ENCODE measurements at places on chromosomes 1 and 21.

DNA sequence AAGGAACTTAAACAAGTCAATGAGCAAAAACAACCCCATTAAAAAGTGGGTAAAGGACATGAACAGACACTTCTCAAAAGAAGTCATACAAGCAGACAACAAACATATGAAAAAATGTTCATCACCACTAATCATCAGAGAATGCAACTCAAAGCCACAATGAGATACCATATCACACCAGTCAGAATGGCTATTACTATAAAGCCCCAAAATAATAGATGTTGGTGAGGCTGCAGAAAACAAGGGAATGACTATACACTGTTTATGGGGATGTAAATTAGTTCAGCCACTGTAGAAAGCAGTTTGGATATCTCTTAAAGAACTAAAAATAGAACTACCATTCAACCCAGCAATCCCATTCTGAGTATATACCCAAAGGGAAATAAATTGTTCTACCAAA is 51.2 kb downstream of the MRPL39 start:
- no peaks in the 10 kb centered on the region for H3K36me3 ChIP-seq
- DNase-seq: no peak
- H3K4me1 ChIP-seq: no peaks in the 10 kb centered on the region
- no peak overlapping the region for H3K4me3 ChIP-seq
- no peak overlapping the region for H3K27ac ChIP-seq

- no peak overlapping the region for H3K4me3 ChIP-seq
- no peak for DNase-seq
- H3K27ac ChIP-seq: no peak overlapping the region
- peaks cover 2% of the 10 kb centered on the region for H3K4me1 ChIP-seq
- H3K27me3 ChIP-seq: no peaks in the 10 kb centered on the region
These were observed 86.8 kb upstream of the PLPPR4 start for GRCh38 chr1:99177465-99177864.

GRCh38 chr1:171109966-171110365 is 19.3 kb downstream of the FMO3 start:
- peaks cover 9% of the 10 kb centered on the region for H3K27me3 ChIP-seq
- H3K4me3 ChIP-seq: no peak overlapping the region
- no peak overlapping the region for H3K27ac ChIP-seq
- H3K4me1 ChIP-seq: no peaks in the 10 kb centered on the region
- H3K36me3 ChIP-seq: no peaks in the 10 kb centered on the region

- no peaks in the 10 kb centered on the region for H3K27me3 ChIP-seq
- no peak overlapping the region for H3K4me3 ChIP-seq
- H3K27ac ChIP-seq: no peak overlapping the region
- no peak for DNase-seq
- H3K36me3 ChIP-seq: no peaks in the 10 kb centered on the region
These were observed 3.3 kb downstream of the POGZ start for GRCh38 chr1:151455966-151456365.

DNA sequence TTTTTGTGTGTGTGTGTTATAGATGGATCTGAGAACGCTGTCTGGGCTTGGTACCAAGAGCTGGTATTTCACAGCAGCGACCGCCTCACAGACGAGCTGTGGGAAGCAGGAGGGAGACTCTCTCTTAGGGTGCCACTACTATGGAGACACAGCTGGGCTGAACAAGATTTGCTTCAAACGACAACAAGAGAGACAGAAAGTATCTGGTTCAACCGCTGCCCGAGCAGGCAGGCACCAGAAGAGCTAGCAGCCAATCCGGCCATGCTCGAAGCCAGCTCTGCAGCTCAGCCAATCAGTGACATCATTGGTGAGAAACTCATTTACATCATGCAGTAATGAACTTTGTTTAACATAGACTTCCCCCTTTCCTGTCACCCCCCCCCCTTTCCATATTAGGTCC is 341.3 kb downstream of the USP25 start:
- no peaks in the 10 kb centered on the region for H3K4me1 ChIP-seq
- no peaks in the 10 kb centered on the region for H3K27me3 ChIP-seq
- no peak overlapping the region for H3K27ac ChIP-seq
- DNase-seq: no peak
- H3K4me3 ChIP-seq: no peak overlapping the region

GRCh38 chr1:25006770-25007169 is 76.7 kb upstream of the RUNX3 start:
- H3K27ac ChIP-seq: no peak overlapping the region
- peaks cover 7% of the 10 kb centered on the region for H3K4me1 ChIP-seq
- no peak overlapping the region for H3K4me3 ChIP-seq
- no peaks in the 10 kb centered on the region for H3K27me3 ChIP-seq
- H3K36me3 ChIP-seq: no peaks in the 10 kb centered on the region
- DNase-seq: no peak

DNA sequence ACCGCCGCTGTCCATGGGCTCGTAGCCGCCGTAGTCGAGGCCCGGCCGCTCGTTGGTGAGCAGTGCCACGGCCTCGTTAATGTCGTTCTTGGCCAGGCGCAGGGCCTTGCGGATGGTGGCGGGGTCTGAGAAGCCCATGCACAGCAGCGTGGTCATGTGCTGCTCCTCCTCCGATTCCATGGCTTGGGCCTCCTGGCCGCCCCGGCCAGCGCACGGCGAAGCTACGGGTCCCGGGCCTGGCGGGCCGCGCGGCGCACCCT is 300 bp downstream of the USP24 start:
- H3K27ac ChIP-seq: peak overlapping the region; percentile 90
- H3K36me3 ChIP-seq: no peaks in the 10 kb centered on the region

- no peak overlapping the region for H3K4me3 ChIP-seq
- no peaks in the 10 kb centered on the region for H3K27me3 ChIP-seq
- DNase-seq: no peak
- no peaks in the 10 kb centered on the region for H3K36me3 ChIP-seq
- H3K27ac ChIP-seq: no peak overlapping the region
- peaks cover 25% of the 10 kb centered on the region for H3K4me1 ChIP-seq
These were observed 23.3 kb upstream of the ACBD6 start for GRCh38 chr1:180525715-180526039.

GRCh38 chr1:33577663-33578062 is 105.2 kb downstream of the ZSCAN20 start:
- H3K27me3 ChIP-seq: peaks cover 12% of the 10 kb centered on the region
- no peak overlapping the region for H3K4me3 ChIP-seq
- DNase-seq: no peak
- H3K27ac ChIP-seq: no peak overlapping the region
- H3K4me1 ChIP-seq: no peaks in the 10 kb centered on the region

- DNase-seq: no peak
- H3K27ac ChIP-seq: no peak overlapping the region
- H3K4me3 ChIP-seq: no peak overlapping the region
- H3K36me3 ChIP-seq: no peaks in the 10 kb centered on the region
- no peaks in the 10 kb centered on the region for H3K27me3 ChIP-seq
- peaks cover 3% of the 10 kb centered on the region for H3K4me1 ChIP-seq
These were observed 17.0 kb downstream of the TRAF5 start for GRCh38 chr1:211343607-211344006.

DNA sequence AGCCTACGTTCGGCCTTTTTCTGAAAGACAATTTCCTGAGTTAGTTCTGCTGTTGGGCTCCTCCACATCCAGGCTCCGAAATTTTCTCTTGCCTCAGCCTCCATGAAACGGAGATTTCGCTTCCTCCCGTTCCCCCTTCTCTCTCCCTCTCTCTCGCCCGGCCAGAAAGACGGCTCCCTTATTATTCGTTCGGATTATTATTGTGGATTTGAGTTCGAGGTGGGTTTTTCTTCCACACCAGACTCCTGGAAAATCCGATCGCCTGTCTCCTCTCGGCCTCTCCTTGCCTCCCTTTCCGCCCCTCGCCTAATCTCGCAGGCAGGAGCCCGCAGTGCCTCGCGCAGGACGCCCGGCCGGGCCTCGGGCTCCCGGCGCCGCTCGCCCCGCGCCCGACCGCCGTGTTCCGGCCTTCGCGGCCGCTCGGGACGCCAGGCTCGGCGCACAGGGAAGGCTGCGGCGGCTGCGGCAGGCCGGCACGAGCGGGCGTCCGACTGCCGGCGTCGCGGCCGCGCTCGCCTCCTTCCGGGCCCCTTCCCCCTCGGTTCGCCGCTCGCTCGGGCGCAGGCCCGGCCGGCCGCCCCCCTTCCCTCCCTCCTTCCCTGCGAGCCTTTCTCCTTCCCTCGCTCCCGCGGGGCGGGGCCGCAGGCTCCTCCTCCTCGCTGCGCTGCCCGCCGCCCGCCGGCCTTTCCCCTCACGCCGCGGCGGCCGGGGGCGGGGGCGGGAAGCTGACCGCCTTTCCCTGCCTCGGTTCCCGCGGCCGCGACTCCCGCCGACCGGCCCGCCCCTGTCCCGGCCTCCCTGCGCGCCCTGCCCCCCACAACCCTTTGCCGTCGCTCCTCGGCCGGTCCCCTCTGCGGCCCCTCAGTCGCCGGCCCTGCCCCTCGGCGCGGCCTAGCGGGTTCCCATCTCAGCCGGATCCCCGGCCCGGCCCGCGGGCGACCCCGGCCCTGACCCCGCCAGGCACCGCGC is at the start of gene ARHGEF11:
Gene ARHGEF11, minus strand, starts transcription at position 493 of the 969 bp plus-strand sequence. CDS start 1,412 bp downstream, outside the sequence.
- H3K4me1 ChIP-seq: peaks cover 13% of the 10 kb centered on the region
- peak within 1 kb of the TSS; percentile 80 for H3K27ac ChIP-seq
- peak within 1 kb of the TSS; percentile 81 for H3K4me3 ChIP-seq
- peak; percentile 64 for DNase-seq
- no peaks in the 10 kb centered on the region for H3K27me3 ChIP-seq
- H3K36me3 ChIP-seq: no peaks in the 10 kb centered on the region

DNA sequence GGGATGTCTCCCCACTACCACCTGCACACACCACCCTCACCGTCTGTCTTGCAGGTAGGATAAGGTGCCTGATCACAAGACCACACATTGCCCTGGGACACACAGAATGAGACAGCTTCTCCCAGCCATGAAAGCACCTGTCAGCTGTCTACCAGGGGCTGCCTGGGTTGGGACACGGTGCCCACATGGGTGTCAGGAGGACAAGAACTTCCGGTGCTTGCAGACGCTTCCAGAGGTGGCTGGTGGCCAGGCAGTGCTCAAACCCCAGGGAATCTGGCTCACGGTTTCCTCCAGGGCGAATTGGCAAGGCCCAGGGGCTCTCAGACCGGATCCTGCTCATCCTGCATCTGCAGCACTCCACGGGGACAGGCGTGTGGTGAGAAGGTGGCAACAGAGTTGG is 182.6 kb upstream of the ARHGEF16 start:
- no peak overlapping the region for H3K27ac ChIP-seq
- no peaks in the 10 kb centered on the region for H3K36me3 ChIP-seq
- no peak for DNase-seq
- no peaks in the 10 kb centered on the region for H3K27me3 ChIP-seq
